ENCODE measurements at places on chromosomes 4 and X. TPM values are rescaled to one million over a fixed set of nuclear protein-coding genes. Genes with fewer than 3 reads are reported as not detected.

DNA sequence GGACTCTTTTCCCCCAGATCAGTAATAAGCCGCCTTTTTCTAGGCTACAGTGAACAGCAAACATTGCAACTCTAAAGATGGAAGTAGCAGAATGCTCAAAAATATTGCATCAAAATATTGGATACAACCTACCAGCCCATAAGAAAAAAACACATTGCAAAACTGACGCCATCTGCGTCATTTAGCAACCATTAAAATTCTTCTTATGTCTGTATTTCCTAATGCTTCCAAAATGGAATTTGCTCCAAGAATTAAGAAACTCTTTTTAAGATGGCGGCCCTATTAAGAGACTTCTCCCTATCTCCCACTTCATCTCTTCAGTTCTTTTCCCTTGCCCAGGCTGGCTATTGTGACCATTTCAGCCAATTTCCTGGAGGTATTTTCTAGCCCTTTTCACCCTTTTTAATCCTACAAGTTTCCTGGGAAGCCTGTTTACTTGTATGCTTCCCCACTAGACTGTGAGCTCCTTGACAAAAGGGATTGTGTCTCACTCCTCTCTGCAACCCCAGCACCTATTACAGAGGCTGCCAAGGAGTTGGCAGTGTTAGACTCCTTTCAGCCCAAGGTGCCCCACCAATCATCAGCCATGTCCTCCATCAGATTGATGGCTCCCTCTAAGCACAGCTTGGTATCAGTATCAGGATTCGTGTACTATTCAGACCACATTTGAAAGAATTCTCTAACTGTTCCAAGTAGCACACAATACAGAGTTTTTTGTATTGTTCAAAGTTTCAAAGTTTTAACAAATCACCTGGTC lies 4.4 kb downstream of the GPC3 start:
- no peak for DNase-seq

DNA sequence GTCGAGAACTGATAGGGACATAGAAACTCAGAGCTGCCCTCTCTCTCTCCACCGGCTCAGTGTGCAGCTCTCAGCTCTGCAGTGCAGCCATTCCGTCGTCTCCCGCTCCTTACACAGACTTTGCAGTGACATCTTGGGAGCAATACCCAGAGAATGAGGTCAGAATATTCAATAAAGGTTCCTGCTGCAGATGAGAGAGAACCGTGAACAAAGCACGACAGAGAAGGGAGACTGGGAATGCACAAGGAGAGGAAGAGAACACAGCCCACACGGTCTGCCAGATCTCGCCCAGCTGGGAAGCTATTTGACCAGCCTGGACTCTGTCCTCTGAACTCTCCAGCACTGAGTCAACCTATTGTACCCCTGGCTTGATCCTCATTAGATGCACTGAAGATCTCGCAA lies 118.0 kb upstream of the PPARGC1A start:
- DNase-seq = no peak

The MAPK10 gene
- 3.3 TPM for polyA plus RNA-seq

DNA sequence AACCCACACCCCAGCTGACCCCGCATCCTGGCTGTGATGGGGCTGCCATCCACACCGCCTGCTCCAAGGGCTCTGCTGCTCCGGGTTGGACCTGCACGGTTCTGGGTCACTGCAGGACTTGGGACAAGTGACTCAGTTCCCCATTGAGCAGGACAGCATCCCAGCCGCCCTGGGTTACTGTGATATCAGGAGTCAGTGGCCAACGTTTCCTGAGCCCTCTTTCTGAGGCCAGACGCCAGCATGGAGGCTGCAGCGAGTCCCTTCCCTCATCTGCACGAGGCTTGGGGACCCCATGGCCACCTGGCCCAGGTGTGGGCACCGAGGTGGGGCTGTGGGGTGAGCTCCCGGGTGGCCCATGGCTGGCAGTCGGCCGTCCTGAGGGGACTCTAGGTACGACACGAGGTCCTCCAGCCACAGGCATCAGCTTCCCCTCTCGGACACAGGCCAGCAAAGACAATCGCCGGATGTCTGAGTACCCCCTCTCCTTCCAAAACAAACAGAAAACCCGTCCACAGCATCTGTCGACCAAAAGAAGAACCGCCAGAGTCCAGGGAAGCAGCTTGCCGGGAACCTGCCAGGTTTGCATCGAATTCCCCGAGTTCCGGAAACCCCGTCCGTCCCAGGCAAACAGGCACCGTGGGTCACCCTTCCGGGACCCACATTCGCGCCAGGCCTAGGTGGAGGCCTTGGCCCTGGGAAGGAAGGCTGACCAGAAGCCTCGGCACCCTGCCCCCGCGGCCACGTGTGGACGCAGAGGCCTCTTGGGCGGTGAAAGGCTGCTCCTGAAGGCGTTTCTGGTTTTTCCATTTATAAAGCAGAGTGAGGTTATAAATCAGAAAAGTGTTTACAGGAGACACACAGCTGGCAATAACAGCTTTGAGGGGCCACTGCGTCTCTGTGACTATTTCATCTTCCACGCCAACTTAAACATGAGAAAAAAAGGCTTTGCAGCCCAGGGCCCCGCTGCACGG lies 136.0 kb downstream of the FAM53A start:
- peak; percentile 5 for DNase-seq

- no peak for DNase-seq
Observed at GRCh38 chr4:56859841-56860240, 38.3 kb upstream of the SPINK2 start.
